ENCODE measurements at places on chromosomes 12 and 14.

DNA sequence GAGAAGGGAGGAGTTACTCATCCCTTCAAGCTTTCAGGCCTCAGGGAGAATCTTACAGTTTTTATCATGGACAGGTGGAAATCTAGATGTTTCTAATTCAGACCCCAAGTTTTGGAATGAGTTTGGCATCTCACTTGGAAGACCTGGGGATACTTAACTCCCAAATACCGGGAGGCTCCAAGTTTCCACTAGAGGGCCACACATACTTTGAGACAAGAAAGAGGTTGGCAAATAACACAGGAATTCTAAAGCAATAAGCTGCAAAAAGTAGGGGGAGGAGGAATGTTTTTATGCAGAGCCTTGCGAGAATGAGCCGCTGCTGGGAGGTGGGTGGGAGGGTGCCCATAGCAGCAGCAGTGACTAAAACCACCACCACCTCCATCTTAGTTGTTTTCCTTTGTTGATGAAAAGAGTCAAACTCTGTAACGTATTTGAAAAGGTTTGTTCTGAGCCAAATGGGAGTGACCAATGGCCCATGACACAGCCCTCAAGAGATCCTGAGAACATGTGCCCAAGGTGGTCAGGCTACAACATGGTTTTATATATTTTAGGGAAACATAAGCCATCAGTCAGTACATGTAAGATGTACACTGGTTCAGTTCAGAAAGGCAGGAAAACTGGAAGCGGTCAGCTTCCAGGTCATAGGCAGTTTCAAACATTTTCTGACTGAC, 34.2 kb upstream of the RNASE1 start:
- H3K4me3 ChIP-seq, result no peak overlapping the region
- peak; percentile 50 for DNase-seq
- H3K27ac ChIP-seq, result no peak overlapping the region
- H3K4me1 ChIP-seq, result no peaks in the 10 kb centered on the region

DNA sequence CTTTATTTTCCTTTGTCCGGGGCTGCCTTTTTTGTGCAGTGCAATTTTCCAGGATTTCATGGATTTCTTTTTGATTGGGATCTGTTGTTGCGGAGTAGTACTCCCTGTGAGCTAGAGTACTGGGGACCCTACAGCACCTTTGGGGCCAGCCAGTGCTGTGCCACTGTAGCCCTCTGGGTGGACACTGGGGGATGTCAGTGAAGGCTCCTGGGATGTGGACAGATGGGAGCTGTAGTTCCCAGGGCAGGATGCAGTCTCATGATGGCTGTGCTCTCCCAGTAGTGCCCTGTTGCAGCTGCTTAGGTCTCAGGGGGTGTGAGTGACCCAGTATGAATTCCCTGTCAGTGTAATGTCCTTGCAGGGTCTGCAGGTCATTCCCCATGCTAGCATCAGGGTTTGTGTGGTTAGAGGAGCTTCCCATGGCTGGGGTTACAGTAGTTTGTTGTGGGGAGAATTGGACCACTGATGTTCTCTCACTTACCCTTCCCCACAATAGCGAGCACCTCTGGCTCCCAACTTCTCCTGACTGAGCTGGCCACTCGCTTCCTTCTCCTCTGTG, 72.2 kb downstream of the BRMS1L start:
- no peak overlapping the region for H3K4me3 ChIP-seq
- no peak for DNase-seq
- no peaks in the 10 kb centered on the region for H3K27me3 ChIP-seq
- no peaks in the 10 kb centered on the region for H3K4me1 ChIP-seq

- no peak for DNase-seq
- H3K4me1 ChIP-seq, result no peaks in the 10 kb centered on the region
- H3K4me3 ChIP-seq, result no peak overlapping the region
- H3K27me3 ChIP-seq, result no peaks in the 10 kb centered on the region
Measured at GRCh38 chr14:32662211-32662610, 276.5 kb upstream of the NPAS3 start.

DNA sequence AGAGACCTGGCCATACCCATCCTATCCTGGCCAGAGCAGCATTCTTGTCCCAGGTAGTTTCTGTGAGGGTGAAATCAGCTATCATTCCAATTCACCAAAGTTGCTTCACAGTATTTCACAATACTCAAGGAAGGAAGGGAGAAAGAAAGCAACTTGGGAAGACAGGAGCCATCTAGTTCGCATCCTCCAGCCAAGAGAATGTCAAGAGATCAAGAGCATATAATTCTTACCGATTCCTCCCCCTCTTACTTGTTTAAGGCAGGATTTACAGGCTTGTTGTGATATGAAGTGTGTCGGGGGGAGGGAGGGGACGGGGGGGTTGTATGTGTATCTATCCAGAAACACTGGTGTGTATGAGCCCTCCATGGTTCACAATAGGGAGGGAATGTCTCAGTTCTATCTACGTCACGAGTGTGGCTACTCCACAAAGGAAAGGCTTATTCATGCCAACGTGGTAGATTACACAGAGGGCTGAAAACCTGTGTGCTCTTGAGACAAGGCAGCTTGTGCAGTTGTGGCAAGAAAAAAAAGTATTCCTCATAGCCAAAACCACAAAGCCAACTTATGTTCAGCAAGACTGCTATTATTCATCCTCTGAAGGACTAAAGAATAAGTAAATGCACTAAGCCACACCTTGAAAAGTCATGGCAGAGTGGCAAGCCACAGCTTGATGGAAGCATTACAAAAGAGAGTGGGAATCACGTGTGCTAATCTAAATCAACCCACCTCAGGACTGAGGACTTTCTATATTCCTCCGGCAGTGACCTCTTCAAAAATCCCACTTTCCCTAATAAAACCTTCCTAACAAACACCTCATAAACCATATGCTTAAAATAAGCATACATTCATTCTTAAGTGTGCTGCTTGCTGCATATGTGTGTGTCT, 35.0 kb downstream of the CORO1C start:
- peak; percentile 60 for DNase-seq
- no peaks in the 10 kb centered on the region for H3K27me3 ChIP-seq
- H3K36me3 ChIP-seq, result no peaks in the 10 kb centered on the region
- H3K4me1 ChIP-seq, result peaks cover 7% of the 10 kb centered on the region
- H3K4me3 ChIP-seq, result no peak overlapping the region
- peak overlapping the region; percentile 59 for H3K27ac ChIP-seq

DNA sequence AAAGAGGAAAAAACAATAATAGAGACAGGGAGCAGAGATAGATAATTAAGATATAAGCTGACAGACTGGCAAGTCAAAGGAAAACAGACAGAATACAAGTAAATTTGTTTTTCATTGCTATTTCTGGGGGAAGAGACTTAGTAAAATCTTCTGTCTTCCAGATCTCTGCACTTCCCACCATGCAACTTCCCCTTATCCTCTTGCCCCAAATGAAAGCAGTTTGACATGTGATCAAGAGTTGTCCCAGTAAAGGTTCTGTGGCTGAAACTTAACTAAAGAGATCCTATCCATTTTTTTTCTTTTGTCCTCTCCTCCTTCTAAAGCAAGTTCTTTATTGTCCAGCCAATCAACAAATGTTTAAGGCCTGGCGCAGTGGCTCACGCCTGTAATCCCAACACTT, 1.5 kb upstream of the MLF2 start:
- H3K4me3 ChIP-seq, result no peak overlapping the region
- peak overlapping the region; percentile 99 for H3K27ac ChIP-seq
- H3K4me1 ChIP-seq, result peaks cover 11% of the 10 kb centered on the region
- H3K36me3 ChIP-seq, result peaks cover 14% of the 10 kb centered on the region
- DNase-seq, result no peak

- no peaks in the 10 kb centered on the region for H3K36me3 ChIP-seq
- no peaks in the 10 kb centered on the region for H3K4me1 ChIP-seq
- H3K4me3 ChIP-seq, result no peak overlapping the region
- no peak for DNase-seq
- H3K27me3 ChIP-seq, result no peaks in the 10 kb centered on the region
Measured at GRCh38 chr12:24045816-24046257, 96.4 kb upstream of the SOX5 start.

All from prostate gland (tissue), 2 donors.